ENCODE measurements at places on chromosomes 5 and 9. TPM values are rescaled to one million over a fixed set of nuclear protein-coding genes. Genes with fewer than 3 reads are reported as not detected.

RMRP gene
- 13,388 TPM for total RNA-seq

RGMB gene
- 32.1 TPM for total RNA-seq

AQP3 gene
- 4.6 TPM for total RNA-seq

GRCh38 chr5:135379046-135379654 is 19.9 kb downstream of the MACROH2A1 start:
- DNase-seq, result no peak

DNA sequence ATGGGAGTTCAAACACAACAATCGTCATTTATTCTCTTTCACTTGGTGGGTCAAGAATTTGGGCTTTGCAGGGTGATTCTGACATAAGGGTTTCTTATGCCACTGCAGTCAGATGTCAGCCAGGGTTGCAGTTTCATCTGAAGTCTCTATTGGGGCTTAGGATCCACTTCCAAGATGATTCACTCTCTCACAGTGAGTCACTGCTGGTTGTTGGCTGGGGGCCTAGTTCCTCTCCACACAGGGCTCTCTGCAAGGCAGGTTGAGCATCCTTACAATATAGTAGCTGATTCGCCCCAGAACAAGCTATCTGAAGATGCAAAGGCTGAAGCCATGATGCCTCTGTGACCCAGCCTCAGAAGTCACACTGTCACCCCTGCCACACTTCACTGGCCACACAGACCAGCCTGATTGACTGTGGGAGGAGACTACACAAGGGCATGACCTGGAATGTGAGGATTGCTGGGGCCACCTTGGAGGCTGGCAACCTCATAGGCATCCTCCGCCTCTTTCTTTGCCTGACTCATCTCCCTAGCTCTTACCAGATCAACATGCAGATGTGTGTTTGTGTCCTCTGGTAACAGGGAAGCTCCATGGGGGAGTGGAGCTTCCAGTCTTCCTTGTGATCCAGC is 4.5 kb upstream of the CARD19 start:
- DNase-seq, result peak; percentile 72

DNA sequence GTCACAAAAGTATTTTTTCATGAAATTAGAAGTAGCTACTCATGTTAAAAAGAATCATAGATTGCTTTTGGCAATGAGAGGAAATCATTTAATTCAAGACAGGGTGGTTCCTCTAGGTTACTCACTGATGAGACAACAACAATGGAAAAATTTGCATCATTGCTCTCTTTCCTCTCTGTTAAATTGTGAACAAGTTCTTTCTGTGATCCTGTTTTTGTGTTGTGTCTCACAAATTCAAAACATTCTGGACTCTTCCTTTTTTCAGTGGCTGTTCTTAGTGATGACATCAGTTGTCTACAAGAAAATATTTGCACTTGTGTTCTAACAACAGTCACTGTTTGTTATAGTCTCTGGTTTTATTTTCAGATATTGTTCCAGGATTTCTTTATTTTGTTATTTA is 95.3 kb downstream of the XRCC4 start:
- DNase-seq, result no peak

DNA sequence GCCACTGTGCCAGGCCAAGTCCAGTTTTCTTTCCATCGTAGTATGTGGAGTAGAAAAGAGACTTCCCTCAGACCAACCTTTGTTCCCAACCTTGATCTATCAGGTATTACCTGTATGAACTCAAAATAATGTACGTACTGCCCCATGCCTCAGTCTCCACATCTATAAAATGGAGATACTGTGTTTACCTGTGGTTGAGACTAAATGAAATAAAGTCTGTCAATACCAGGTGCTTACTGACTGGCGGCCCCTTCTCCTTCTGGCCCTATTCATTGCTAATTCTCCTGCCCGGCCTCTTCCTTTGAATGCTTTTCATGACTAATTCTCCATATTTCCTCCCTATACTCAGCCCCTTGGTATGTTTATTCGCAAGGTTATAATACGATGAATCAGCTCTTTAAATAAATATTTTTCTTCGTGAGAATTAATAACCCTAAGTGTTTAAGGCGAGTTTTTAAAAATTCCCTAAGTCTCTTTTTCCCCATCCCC is 89.6 kb upstream of the BASP1 start:
- DNase-seq, result no peak

- no peak for DNase-seq
Observed at GRCh38 chr5:67093279-67093678, 103.3 kb downstream of the CD180 start.

DNA sequence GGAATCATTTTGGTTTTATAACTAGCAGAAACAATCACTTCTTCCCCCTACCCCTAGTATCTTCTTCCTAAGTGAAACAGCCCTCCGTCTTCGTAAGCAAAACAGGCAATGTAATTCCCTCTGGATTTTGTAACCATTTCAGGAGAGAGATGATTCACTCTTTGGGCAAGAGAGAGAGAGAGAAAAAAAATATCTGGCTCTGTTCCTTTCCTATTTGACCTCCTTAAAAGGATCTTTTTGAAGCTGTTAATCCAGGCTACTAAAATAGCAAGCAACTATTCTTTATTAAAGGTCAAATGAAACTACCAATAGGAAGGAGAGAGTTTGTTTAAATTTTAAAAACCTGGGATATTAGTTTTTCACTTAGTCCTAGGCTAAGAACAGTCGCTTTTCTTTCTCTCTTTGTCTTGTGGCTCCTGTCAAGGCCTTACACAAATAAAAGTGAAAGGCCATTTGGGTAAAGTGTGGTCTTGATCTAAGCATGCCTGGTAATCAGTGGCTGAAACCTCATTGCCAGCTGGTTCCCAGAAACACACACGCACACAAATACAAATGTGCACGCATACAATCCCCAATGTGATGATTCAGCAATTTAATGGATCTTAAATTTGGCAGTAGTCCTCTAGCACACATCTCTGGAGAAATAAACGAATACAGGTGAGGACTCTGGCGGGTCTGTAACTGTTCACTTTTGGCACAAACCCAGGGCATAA is 70.2 kb downstream of the PRUNE2 start:
- DNase-seq, result peak; percentile 79

DNA sequence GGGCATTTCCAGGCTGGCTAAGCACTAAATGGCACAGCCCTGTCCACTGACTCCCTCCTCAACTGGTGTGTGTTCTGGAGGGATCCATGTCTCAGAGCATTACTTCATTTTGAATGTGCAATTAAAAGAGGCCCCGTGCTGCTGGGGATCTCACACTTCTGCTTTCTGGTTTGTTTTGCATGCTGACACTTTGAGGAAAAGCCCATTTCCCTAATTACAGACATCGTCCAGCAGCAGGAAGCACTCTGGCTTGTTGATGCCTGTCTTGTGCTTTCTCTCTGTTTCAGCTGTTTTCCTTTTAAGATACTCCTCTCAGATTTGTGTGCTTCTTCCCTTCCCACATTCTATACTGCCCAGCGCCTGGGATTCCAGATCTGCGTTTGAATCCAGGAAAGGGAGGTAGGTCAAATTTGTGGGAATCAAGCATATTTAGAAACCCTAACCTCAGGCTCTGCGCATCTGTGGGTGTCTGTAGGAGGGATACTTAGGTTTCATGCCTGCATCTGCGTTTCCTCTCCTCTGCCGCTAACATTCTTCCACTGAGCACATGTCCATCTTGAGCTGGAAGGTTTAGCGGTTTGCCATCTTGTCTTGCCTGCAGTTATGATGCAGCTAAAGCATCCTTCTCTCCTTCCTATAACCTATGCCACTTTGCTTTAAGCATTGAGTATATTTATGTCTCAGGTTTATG is 25.7 kb downstream of the SYK start:
- no peak for DNase-seq

DNA sequence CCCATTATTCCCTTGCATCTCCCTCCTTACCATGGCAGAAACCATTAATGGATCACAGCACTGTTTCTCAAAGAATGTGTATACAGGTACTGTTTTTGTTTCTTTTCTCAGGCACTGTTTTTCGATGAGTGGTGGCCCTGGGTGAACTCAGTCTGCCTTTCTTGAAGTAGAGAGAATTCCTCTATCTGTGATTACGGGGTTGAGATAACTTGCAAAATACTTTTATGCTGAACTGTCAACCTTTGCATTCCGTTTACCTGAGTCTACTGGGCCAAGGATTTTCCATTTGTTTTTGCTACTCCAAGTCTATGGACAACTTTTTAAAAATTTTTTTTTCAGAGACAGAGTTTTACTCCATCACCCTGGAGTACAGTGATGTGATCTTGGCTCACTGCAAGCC is 82.7 kb upstream of the CLINT1 start:
- DNase-seq, result no peak

- DNase-seq, result no peak
Observed at GRCh38 chr5:76733049-76733417, 17.1 kb downstream of the F2R start.
